ENCODE measurements at places on chromosomes 12 and 14.

- DNase-seq = no peak
Measured at GRCh38 chr12:116442304-116442703, 116.9 kb upstream of the MAP1LC3B2 start.

DNA sequence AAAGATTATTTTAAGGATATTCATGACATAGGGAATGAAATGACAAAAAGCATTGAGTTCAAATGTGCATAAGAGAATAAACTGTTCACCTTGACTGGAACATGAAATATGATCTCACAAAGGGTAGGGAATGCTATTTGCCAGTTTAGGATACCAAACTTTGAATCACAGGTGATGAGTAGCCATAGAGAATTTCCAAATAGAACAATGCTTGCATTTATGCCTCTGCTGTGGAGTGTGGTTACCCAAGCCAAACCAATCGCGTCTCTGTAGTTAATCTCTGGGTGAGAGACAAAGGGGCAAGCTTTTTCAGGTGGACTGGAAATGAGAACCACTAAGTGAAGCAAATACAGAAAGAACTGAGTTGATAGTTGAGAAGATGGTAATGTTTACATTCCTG is 371.1 kb upstream of the RPL10L start:
- DNase-seq = no peak

- DNase-seq = no peak
Measured at GRCh38 chr12:14827043-14827442, 13.1 kb upstream of the SMCO3 start.

GRCh38 chr12:124423761-124424515 is 129.0 kb downstream of the RFLNA start:
- DNase-seq = no peak

DNA sequence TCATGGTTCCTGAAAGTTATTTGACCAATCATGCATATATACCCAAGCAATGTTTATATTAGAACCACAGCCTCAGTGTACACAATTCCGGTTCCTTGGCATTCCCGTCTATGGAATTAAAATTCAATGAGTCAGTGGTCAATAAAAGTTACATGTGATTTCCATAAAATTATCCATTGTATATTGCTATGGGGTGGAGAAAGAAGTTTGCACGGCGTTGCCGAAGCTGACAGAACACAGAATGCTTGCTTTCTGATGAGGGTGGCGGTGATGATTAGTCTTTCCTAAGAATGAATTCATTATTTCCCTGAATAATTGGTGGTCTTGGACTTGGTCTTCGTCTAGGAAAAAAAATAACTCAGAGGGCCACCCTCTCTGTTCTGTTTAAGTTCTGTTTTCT is 214.1 kb downstream of the ANO2 start:
- DNase-seq = no peak

DNA sequence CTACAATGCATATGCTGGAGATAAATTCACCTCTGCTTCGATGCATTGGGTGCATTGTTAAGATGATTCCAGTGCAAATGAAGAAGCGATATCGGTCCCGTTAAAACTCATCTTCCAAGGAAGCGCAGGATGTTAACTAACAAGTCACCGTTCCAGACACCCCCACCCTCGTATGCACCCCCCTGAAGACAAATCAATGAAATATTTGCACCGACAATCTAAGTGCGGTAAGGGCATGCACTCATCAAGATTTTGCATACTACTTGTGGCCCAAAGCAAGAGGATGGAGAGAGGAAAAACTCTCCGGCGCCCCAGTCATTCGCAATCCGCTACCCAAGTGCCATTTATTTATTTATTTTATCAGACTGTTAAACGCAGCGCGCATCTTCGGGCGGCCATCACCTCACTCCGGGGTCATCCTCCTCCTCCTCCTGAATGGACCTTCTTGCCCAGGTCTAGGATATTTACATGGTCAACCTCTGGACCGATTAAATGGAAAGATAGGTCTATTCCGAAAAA is 1.2 kb downstream of the NOVA1 start:
- DNase-seq = no peak

- peak; percentile 86 for DNase-seq
Measured at GRCh38 chr12:124786061-124786964, 77.4 kb downstream of the SCARB1 start.

- no peak for DNase-seq
Measured at GRCh38 chr12:79023261-79023660, 158.7 kb downstream of the SYT1 start.

GRCh38 chr14:59081720-59082119 is 106.7 kb upstream of the DAAM1 start:
- DNase-seq = no peak

All from DMS153 (cell line).